ENCODE measurements at places on chromosomes 5 and 9.

DNA sequence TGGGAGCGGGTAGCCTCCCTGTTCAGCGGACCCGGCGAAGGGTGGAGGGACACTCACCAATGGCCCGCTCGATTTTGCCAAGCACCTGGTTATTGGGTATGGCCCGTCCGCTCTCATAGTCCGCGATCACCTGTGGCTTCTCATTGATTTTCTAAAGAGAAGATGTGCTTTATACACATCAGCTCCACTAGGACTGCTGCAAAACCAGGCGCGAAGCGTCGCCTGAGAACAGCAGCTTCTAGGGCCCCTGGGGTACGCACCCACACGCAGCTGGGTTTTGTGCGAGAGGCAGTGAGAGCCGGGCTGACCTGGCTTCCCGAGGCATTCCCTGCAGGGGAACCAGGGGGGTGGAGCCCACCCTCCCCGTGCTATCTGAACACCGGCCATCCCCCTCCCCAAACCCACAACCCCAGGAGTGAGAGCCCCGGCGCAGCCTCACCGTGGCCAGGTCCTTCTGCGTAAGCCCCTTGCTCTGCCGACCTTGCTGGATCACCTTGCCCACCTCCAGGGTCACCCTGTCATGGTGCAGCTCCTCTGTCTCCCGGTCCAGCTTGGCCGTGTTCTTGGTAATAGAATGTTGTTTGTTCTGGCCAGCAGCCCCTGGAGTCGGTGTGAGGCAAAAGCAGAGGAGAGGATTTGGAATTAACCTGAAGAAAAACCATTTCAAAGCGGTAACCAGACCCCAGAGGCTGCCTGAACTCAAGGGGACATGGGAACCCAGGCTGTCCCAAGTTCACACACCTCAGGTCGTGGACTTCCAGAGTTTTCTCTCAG lies 3.1 kb downstream of the EDF1 start:
- DNase-seq: no peak

GRCh38 chr5:1190837-1191239 lies 10.6 kb upstream of the SLC6A19 start:
- DNase-seq: no peak

DNA sequence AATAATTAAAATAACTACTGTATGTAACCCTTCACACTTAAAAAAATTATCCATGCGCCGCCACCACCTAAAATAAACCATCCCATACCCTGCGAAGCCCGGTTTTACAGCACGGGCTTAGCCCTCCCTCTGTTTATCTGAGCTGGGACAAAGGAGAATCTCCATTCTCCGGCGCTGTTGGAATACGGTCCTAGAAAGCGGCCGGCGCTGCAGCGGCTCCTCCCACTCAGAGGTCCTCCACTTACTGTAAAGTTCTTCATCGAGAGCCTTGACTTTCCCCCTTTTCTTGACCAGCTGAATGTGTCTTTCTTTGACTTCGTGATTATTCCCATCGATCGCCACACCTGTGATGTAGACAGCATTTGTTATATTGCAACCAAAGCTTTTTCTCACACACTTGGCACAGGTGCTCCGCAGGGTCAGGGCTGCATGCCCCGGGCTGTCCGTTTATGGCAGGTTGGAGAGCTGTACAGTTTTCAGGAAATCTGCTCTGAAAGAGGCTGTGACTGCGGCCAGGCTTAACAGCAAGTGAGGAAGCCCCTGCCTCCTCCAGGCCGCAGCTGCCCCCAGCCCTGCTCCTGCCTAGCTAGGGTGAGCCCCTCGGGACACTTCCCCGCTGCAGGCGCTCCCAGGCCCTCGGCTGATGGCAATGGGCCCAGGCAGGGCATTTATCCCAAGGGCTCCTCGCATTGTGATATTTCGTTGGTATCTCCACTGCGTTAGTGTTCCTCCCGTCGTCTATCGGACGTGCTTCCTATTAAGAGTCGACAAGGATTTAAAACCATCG lies 16.7 kb downstream of the GFPT2 start:
- DNase-seq: no peak

DNA sequence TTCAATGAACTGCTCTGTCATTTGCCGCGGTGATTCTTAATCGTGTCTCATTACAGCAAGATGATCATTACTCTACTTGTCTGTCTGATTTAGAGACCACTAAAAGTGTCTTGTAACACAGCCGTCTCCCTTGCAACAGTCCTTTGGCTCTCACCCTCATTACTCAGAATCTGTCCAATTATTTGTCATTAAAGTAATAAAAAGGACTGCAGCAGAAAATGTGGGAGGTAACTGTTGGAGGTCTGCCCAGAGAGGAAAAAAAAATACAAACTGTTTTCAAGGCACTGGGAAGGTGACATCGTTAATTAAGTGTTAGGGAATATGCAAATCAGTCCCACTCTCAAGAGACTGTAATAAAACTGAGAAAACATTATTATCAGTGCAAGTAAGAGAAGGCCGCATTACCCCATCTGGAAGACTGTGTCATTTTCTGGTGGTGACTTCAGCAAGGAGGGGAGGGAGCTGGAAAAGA lies 281.0 kb downstream of the RASEF start:
- DNase-seq: no peak

DNA sequence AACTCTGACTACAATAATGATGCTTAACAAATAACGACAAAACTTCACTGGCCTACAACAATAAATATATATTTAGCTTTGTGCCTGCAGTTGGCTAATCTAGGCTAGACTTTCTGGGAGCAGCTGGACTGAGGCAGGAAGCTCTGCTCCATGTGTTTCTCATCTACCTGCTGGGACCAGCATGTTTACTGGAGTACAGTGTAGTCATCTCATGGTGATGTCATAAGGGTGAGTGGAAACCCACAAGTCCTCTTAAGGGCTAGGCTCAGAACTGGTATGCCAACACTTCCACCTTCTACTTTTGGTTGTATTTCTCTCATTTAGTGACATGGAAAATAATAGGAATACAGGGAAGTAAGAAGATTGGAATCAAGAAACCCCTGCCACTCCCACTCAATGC lies 85.7 kb upstream of the NIPBL start:
- no peak for DNase-seq

- DNase-seq: no peak
Observed at GRCh38 chr5:40386289-40386688, 293.4 kb upstream of the PTGER4 start.

DNA sequence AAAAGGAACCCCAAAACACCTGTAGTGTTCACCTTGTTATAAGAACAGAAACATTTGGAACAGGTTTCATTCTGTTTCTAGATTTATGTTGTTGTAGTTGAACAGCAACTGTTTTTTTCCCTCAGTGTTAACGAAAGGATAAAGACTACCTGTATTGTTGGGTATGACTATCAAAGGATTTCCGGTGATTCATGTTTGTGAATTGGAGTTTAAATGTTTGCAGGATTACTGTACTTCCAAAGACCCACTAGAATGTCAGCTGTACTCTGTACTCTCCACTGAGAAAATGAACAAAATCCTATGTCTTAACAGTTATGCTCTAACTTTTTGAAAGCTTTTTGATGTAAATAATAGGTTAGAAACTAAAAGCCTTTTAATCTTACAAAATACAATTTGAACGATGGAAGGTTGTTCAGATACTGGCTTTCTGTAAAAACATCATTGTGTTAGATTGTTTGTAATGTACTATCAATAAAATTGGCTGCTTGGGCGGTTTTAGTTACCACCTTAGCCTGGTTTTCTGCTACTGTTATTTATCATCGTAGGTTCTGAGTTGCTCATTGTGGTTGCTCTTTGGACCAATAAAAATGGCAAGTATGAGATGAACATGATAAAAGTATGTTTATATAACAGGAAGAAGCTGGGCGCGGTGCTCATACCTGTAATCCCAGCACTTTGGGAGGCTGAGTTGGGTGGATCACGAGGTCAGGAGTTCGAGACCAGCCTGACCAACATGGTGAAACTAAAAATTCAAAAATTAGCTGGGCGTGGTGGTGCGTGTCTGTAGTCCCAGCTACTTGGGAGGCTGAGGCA lies 44.1 kb downstream of the DCP2 start:
- DNase-seq: no peak

- DNase-seq: no peak
Observed at GRCh38 chr5:143143973-143144372, 259.5 kb downstream of the NR3C1 start.

DNA sequence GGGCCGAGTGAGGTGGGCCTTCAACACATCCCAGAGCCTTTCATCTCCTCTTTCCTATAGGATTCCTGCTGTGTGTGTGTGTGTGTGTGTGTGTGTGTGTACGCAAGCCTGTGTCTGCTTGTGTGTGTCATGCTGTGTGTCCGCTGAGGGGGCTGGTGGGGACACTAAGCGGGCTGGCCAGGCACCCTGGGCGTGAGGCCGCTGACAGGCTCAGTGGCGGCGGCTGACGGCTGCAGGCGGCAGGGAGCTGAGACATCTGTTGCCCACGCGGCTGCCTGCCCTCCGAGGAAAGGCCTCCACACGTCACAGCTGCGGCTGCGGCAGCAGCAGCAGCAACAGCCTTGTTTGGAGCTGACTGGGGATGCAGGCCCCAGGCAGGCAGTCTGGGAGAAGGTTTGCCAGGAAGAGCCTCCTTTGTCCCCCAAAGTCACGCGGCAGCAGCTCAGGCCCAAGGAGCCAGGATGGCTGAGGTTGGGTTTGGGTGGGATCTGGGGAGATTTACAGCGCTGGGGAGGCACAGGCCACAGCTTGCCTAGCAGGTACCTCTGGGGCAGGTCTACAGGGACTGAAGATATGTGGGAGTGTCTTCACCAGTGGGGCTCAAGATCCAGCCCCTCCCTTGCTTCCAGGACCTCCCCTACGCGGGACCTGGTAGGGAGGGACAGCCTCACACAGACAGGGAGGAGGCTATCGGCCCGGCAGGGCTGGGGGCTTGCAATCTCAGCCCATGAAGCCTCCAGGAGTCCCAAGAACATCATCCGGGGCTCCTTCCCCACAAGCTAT lies 1.8 kb downstream of the PDLIM4 start:
- peak; percentile 74 for DNase-seq

GRCh38 chr5:96692441-96692840 lies 30.3 kb downstream of the CAST start:
- DNase-seq: no peak

DNA sequence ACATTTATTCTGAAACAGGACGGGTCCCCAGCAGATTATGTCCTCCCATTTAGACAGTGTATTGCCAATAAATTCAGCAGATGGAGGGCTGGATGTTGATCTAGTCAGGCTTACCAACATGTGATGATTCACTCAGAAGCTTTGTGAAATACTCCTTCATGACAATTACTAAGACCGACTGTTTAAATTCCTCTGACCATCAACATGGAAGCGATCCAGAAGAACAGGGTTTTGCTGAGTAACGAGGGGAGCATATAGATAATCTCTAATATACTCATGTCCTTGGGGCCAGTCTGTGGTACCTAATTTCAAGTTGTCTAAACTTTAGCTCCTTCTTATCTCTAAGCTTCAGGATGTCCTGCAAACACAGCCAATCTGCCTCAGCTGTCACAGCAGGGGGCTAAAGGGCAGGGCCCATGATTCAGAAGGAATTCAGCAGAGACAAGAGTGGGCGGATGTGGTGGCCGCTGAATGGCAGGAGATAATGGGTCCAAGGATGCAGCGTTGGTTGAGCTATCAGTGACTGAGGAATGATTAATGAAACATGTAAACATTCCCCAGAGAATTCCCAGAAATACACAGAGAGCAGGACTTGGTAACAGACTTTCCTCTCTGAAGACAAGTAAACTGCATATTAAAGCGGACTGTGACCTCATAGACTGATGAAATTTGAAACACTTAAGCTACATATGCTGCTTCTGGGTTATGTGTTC lies 109.4 kb downstream of the ANKRD55 start:
- peak; percentile 96 for DNase-seq

DNA sequence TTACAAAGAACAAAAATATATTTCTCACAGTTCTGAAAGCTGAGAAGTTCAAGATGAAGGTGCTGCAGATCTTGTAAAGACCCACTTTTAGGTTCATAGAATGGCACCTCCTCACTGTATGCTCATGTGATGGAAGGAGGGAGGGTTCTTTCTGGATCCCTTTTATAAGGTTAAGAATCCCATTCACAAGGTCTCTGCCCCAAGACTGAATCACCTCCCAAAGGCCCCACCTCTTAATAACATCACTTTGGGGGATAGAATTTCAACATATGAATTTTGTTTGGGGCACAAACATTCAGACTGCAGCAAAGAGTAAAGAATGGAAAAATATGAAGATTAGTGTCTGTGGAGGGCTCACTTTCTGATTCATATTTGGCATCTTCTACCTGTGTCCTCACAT lies 77.1 kb upstream of the PRR16 start:
- DNase-seq: no peak

- DNase-seq: no peak
Observed at GRCh38 chr5:179227580-179228311, 117.5 kb downstream of the ADAMTS2 start.

DNA sequence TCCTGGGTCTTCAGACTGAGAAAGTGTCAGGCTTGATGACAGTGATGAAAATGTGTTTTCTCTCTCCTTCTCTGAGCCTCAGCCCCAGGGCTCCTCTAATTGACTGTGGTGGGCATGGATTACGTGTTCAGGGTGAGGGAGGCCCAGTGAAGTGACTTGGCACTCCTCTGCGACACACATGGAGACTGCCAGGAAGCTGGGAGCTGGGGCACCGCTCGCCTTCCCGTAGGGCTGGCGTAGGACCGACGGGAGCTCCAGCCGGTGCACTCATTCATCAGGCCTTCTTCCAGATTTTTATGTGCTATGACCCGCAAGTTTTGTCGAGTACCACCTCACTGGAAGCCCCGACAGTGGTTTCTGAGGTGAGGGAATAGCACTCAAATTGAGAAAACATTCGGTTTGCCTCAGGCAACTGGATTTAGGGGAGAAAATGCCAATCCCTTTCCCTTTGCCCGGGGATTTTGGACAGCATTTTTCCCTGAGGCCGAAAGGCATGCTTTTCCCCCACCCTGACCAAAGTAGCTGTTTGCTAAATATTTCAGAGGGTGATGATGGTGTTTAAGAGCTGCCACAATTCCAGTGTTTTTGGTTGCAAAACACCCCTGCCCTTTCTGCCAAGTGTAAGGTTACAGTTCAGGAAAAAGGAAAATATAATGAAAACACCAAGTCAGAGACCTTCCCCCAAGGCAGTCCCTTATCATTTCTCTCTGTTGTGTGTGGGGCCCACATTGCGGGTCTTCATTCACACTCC lies 83.7 kb downstream of the PCSK5 start:
- DNase-seq: no peak

DNA sequence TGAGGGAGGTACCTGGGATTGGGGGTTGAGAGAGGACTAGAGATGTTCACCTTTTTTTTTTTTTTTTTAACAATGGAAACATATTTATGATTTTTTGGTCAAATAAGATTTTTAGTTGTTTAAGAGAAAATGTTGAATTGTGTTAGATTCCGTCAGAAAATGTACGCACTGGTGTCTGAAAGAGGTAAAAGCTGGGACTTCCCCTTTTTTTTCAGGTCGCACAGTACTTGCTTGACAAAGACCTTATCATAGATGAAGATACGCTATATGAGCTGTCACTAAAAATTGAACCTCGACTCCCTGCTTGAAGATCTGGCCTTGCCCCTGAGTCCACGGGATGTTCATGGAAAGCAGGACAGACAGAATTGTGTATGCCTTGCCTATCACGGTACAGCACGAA lies 7.7 kb upstream of the CKMT2 start:
- no peak for DNase-seq

- peak; percentile 56 for DNase-seq
Observed at GRCh38 chr5:54900984-54901725, 84.2 kb downstream of the ESM1 start.

GRCh38 chr9:93505541-93506132 lies 52.3 kb upstream of the FAM120AOS start:
- DNase-seq: no peak

GRCh38 chr5:33311893-33312292 lies 128.9 kb upstream of the TARS1 start:
- DNase-seq: peak; percentile 86
